ENCODE measurements at places on chromosomes 3 and 15.

DNA sequence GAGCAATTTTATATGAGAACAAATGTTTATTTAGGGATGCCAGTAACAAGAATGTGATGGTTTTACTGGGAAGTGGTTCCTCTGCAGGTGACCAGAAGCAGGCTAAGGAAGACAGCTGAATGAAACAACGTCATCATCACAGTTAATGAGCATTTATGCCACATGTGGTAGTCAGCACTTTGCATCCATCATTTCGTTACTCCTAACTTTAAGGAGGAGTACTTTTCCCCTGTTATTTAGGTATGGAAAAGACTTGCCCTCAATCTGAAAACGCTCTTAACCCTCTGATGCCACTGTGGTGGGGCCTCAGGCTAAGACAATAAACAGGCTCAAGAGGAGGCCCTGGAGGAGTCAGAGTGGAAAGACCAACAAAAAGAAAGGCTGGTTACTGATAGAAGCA is 31.2 kb downstream of the INTS14 start:
- DNase-seq = no peak

GRCh38 chr15:25778161-25778560 is 85.0 kb downstream of the ATP10A start:
- DNase-seq = no peak

DNA sequence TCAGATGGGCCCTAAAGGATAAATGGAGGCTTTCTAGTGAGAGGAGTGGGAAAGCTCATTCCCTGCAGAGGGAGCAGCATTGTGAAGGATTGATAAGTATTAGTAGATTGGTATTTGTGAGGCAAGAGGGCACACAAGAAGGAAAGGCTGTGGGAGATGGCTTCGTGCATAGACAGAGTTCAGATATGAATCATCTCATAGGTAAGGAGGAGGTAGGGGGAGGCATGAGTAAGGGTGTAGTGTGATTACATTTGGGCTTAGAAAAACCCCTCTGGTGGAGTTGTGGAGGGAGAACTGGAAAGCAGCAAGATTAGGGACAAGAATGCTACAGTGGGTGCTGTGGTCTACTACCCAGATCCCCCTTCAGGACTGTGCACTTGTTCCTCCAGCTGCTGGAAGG is 29.6 kb downstream of the ONECUT1 start:
- no peak for DNase-seq

- no peak for DNase-seq
Observed at GRCh38 chr3:55305696-55306485, 181.2 kb downstream of the WNT5A start.

DNA sequence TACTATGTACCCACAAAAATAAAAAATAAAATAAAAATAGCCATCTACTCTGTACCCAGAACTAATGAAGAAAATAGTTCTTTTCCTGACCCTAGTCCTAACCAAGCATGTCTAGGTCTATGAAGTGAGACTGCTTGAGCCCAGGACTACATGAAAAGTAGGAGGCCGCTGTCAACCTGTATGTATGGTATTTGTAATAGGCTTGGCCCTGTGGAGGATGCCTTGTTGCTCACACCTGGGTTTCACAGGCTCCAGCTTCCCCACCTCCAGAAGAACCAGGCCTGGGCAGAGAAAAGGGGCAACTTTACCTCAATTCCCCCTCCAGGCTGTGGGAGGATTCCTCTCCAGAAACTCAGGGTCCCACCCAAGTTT is 6.8 kb upstream of the PKM start:
- no peak for DNase-seq
